ENCODE measurements at places on chromosomes 3 and 15.

GRCh38 chr3:129596194-129597086 is 10.0 kb downstream of the PLXND1 start:
- no peak for DNase-seq

GRCh38 chr3:146682171-146682570 is 77.0 kb upstream of the PLSCR5 start:
- DNase-seq: no peak

- no peak for DNase-seq
Observed at GRCh38 chr15:26773917-26774316, 1.1 kb upstream of the GABRB3 start.

DNA sequence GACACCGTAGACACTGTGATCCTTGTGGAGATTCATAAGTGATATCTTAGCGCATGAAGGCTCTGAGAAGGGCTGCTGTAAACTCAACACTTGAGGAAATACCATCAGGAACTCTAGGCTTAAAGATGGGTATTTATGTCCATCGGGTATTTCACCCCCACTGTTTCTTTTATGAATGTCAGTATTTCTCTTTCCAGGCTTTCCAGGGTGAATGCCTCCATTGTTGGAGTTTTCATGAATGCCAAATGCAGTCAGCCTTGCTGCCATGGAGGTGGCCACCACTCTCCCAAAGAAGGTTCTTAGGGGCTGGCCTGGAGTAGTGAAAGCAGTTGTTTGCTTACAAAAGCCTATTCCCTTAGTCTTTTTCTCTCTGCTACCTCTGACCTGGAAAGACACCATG is 259.2 kb downstream of the SLCO3A1 start:
- no peak for DNase-seq
